ENCODE measurements at places on chromosomes 1 and 21.

DNA sequence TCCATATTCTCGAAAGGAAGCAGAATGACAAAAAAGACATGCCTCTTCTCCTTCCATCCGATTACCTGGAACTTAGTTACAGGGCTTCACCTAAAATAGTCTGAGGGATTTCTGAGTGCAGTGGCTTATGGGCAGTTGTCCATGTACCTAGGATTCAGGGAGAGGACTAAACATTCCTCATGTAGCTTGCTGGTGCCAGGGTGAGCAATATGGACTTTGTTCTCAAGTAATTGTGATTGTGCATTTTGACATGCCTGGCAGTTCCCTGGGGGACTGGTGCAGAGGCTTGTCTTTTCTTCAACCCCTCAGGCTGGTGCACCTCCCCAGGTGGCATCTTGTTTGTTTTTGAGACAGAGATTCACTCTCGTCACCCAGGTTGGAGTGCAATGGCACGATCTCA is 6.1 kb upstream of the PSEN2 start:
- DNase-seq, result no peak

GRCh38 chr1:231419738-231420298 is 2.3 kb downstream of the EGLN1 start:
- no peak for DNase-seq

GRCh38 chr1:155913969-155914757 is 3.0 kb upstream of the RIT1 start:
- DNase-seq, result no peak

- no peak for DNase-seq
Observed at GRCh38 chr1:223135176-223135942, 7.7 kb downstream of the TLR5 start.

GRCh38 chr1:221470000-221470698 is 271.7 kb downstream of the DUSP10 start:
- DNase-seq, result no peak

DNA sequence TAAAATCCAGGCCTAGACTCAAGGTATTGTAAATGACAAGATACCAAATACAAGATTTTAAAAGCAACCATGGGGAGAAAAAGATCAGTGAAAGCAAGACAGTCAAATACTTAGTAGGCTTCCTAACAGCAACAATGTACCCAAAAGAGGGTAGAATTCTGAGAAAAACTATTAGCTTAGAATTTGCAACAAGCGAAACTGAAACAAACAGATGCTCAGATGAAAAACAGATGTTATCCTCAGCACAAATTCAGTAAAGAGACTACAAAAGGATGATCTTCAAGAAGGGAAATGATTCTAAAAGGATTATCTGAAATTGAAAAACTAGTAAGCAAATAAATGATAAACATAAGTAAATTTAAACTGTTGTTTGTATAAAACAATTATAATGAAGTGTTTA is 40.0 kb downstream of the PDC start:
- no peak for DNase-seq

DNA sequence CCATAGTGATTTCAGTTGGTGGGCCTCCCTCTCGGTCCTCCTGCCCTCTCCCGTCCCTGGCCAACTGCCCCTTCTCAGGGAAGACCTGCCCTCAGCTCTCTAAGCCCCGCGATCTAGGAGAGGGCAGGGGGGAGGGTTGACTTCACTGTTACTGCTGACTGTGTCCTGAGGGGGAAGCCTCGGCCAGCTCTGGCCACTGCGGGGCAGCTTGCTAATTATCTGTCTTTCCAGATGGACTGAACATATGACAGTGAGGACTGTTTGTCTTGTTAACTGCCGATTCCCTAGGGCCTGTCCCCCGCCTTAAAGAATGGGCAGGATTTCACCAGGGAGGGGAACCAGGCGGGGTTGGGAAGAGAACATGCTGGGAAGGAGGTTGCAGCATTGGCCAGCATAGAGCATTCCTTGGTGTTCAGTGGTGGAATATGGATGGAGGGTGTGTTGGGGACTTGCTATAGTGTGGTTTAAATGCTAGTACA is 22.9 kb downstream of the NIPAL3 start:
- no peak for DNase-seq

- DNase-seq, result no peak
Observed at GRCh38 chr1:54374766-54375165, 31.4 kb downstream of the SSBP3 start.

- no peak for DNase-seq
Observed at GRCh38 chr1:200625381-200625824, 4.9 kb upstream of the KIF14 start.

All from stimulated activated CD8-positive, alpha-beta memory T cell treated with anti-CD3 and anti-CD28 coated beads, Interleukin-4, amount 100 ng/mL, for 4 hours (primary cell).